ENCODE measurements at places on chromosomes 3 and 15. TPM values are rescaled to one million over a fixed set of nuclear protein-coding genes. Genes with fewer than 3 reads are reported as not detected.

The GOLGA6B gene
- not detected for total RNA-seq

The GOLGA8M gene
- not detected for total RNA-seq

The AGBL1 gene
- not detected for total RNA-seq

The TMEM266 gene
- total RNA-seq: under 0.01 TPM

The MESP2 gene
- 1.3 TPM for total RNA-seq

The COX5A gene
- total RNA-seq: 243 TPM

The SLC12A1 gene
- not detected for total RNA-seq

The NECTIN3 gene
- total RNA-seq: 34.6 TPM

The CYP1A1 gene
- not detected for total RNA-seq

The CNTN4 gene
- total RNA-seq: not detected

The SCAANT1 gene
- not detected for total RNA-seq

The SEMA3G gene
- not detected for total RNA-seq

The YEATS2 gene
- 22.5 TPM for total RNA-seq

The KLHL40 gene
- total RNA-seq: not detected

The CPN2 gene
- total RNA-seq: not detected

The EFHB gene
- total RNA-seq: not detected

All from bronchus fibroblast of lung (primary cell).